GM23248 (cell line): ENCODE measurements at places on chromosomes 4 and X. TPM values are rescaled to one million over a fixed set of nuclear protein-coding genes. Genes with fewer than 3 reads are reported as not detected.

GRCh38 chrX:134460862-134461220, 876 bp downstream of the HPRT1 start:
- peak overlapping the region; percentile 87 for H3K4me3 ChIP-seq
- no peaks in the 10 kb centered on the region for H3K36me3 ChIP-seq
- DNase-seq: peak; percentile 42
- no peaks in the 10 kb centered on the region for H3K27me3 ChIP-seq
- 0 out of 2 replicates have a peak, but pooled peaks cover 2% of the 10 kb centered on the region for H3K4me1 ChIP-seq
- peak overlapping the region; percentile 64; the same call in 1 of the 2 replicates for H3K27ac ChIP-seq

- H3K4me1 ChIP-seq: no peaks in the 10 kb centered on the region
- no peaks in the 10 kb centered on the region for H3K27me3 ChIP-seq
- H3K4me3 ChIP-seq: no peak overlapping the region
- H3K27ac ChIP-seq: no peak overlapping the region
- DNase-seq: no peak
Measured at GRCh38 chrX:111778591-111778990, 97.4 kb upstream of the TRPC5OS start.

GRCh38 chrX:40542208-40542607, 38.6 kb upstream of the ATP6AP2 start:
- H3K36me3 ChIP-seq: no peaks in the 10 kb centered on the region
- H3K4me1 ChIP-seq: peaks cover 8% of the 10 kb centered on the region; the same call in 1 of the 2 replicates
- H3K27ac ChIP-seq: no peak overlapping the region
- no peak for DNase-seq
- no peak overlapping the region for H3K4me3 ChIP-seq
- no peaks in the 10 kb centered on the region for H3K27me3 ChIP-seq

DNA sequence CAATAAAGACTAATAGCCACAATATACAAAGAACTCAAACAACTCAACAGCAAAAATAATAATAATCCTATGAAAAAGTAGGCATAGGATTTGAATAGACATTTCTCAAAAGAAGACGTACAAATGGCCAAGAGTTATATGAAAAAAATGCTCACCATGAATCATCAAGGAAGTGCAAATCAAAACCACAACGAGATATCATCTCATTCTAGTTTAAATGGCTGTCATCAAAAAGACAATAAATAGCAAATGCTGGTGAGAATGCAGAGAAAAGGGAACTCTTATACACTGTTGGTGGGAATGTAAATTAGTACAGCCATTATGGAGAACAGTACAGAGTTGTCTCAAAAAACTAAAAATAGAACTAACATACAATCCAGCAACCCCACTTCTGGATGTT, 18.8 kb downstream of the TLR6 start:
- H3K4me1 ChIP-seq: no peaks in the 10 kb centered on the region
- no peaks in the 10 kb centered on the region for H3K36me3 ChIP-seq
- no peak overlapping the region for H3K27ac ChIP-seq
- no peak overlapping the region for H3K4me3 ChIP-seq
- peaks cover 27% of the 10 kb centered on the region for H3K27me3 ChIP-seq
- DNase-seq: peak; percentile 59

DNA sequence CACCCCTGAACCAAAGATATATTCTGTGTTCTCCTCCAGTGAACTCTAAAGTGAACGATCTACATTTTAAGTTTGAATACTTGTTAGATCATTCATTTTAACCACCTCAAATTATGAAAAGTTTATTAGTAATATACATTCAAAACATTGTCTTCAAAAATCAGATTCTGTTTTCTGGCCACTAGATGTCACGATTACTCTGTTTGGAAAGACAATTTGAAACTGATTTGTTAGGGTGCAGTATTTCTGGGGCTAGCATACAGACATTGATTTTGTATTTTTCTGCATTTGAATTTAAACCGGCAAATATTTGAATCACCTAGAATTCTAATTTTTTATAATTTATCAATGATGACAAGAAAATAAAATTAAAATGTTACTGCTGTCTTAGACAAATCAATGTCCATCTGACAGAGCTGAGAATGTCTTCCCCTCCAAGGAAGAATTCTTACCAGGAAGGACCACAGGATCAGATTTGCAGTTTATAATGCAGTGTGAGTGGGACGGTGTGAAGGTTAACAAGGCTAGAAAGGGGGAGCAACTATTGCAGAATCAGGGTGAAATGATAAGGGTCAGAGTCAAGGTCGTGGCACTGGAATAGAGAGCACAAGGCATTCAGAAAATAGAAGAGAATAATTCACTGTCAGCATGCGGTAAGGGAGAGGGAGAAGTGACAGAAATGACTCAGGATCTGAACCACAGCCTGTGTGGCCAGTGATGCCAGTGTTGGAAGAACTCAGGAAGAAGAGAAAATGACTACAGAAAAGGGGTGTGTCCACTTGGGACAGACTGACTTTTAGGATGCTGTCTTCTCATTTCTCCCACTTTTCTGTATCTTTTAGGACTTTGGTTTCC, 91.6 kb downstream of the ANXA10 start:
- DNase-seq: peak; percentile 61
- H3K27me3 ChIP-seq: no peaks in the 10 kb centered on the region
- H3K4me1 ChIP-seq: peaks cover 8% of the 10 kb centered on the region
- no peak overlapping the region for H3K27ac ChIP-seq
- H3K36me3 ChIP-seq: no peaks in the 10 kb centered on the region

GRCh38 chr4:113576947-113577678, 184.4 kb downstream of the CAMK2D start:
- H3K27me3 ChIP-seq: no peaks in the 10 kb centered on the region
- no peaks in the 10 kb centered on the region for H3K36me3 ChIP-seq
- no peak overlapping the region for H3K27ac ChIP-seq
- no peak for DNase-seq

- H3K4me3 ChIP-seq: peak overlapping the region; percentile 88
- H3K4me1 ChIP-seq: 0 out of 2 replicates have a peak, but pooled peaks cover 5% of the 10 kb centered on the region
- peak overlapping the region; percentile 89 for H3K27ac ChIP-seq
- H3K36me3 ChIP-seq: peaks cover 10% of the 10 kb centered on the region; the same call in 1 of the 2 replicates
Measured at GRCh38 chrX:120251471-120252011, 929 bp downstream of the ZBTB33 start.

The NXF2B gene
- not detected in 2 replicates for polyA plus RNA-seq

The ZCCHC12 gene
- not detected in 2 replicates for polyA plus RNA-seq

The SMIM43 gene
- polyA plus RNA-seq: 1.4 TPM in 2 replicates
